ENCODE measurements at places on chromosomes 5 and 9.

DNA sequence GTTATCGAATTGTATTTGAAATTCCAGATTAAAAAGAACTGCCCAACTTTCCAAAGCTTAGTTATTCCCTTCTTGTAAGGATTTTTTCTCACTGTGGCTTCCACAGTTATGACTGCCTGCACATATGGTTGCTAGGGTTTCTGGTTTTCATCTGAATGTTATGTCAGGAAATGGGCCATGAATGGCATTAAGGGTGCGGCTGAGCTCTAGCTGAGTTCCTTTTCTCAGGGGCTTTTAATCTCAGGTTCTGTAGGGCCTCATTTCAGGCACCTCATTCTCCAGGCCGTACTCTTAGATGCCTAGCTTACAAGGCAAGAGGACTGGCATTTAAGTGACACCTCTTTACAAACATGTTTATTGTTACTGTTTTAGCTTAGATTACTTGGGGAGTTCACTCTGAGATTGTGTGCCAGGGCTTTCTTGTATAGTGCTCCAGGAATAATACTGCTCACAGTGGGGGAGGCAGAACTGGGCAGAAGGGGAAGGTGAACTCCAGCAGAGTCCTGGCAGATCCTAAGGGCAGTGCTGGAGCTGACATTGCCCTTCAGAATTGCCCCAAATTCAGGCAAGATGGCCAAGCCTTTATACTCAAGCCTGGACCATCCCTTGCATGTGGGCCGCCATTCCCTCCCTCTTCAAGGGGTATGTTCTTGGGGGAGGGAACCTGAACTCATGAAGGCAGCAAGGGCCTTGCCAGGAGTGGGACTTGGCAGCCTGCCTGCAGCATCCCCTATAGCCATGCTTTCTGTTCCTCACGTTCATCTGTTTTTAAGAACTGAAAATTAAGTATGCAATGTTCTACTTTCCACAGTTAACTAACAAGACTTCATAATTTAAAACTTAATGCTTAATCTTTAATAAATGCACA, 111.5 kb downstream of the KDM4C start:
- DNase-seq: no peak

GRCh38 chr5:177966009-177966838, 29.8 kb downstream of the PROP1 start:
- DNase-seq: no peak

DNA sequence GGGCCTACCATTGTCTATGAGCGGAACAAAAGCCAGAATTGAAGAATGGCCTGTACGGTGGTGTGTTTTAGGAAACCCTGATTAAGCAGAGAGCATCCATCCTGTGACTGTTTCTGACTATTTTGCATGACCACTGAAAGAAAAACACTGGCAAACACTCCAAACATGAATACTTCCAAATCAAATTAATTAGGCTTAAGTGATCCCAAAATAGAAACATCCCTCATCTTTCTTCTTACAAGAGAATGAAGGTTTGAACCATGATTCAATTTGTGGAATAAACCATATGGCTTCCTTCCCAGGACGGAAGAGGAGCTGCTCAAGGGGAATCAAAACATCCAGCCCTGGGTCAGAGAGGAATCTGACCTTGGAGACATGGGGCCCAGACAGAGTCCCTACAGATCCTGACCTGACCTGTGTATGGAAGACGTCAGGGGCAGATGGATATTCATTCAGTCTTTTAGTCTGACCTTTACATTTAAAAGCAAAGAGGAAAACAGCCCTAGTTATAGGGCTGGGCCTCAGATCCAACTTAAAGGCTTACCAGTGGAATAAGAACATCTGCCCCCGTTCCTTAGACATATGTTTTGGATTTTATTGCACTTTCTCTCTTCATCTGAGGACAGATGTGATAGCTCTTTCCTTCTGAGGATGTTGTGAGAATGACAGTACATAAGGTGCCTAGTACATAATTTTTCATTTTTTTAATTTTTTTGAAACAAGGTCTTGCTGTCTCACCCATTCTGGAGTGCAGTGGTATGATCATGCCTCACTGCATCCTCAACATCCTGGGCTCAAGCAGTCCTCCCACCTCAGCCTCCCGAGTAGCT, 17.6 kb upstream of the RECK start:
- DNase-seq: no peak

GRCh38 chr9:78707481-78707991, 410.6 kb downstream of the PSAT1 start:
- no peak for DNase-seq

- no peak for DNase-seq
These were observed 70.1 kb upstream of the PANK3 start for GRCh38 chr5:168649306-168649705.

GRCh38 chr5:160233215-160233614, 3.9 kb downstream of the FABP6 start:
- DNase-seq: no peak

GRCh38 chr5:54669285-54669684, 151.7 kb downstream of the SNX18 start:
- no peak for DNase-seq

- peak; percentile 78 for DNase-seq
These were observed 446 bp downstream of the NXNL2 start for GRCh38 chr9:88535226-88536022.

- DNase-seq: no peak
These were observed 755.3 kb downstream of the TLE1 start for GRCh38 chr9:80934095-80934494.

GRCh38 chr5:146448783-146449519, 1.8 kb downstream of the TCERG1 start:
- DNase-seq: no peak

DNA sequence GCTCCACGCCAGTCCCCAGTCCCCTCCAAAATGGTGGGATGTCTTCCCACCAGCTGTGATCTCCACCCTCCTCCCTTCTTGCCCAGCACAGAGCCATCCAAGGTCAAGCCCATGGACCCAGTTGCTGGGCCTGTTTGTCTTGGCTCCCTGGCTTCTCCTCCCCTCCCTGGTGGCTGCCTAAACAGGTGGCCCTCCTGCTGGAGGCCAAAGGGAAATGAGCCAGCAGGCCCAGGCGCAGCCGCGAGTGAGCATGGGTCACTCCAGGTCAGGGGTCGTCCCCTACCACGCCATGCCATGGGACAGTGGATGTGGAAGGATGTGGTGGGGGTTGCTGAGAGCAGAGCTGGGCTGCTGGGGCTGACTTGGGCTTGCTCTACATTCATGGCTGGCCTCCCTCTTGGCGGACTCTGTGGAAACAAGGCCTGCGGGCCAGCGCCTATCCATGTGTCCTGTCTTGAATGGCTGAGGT, 33.6 kb downstream of the COL15A1 start:
- no peak for DNase-seq

GRCh38 chr5:140287801-140288521, 14.9 kb downstream of the PFDN1 start:
- no peak for DNase-seq

- DNase-seq: no peak
These were observed 99.9 kb upstream of the PRRC1 start for GRCh38 chr5:127417528-127417927.
